ENCODE measurements at places on chromosomes 4 and X. TPM values are rescaled to one million over a fixed set of nuclear protein-coding genes. Genes with fewer than 3 reads are reported as not detected.

Gene XG
- polyA plus RNA-seq = not detected

Gene PABPC4L
- polyA plus RNA-seq = not detected

Gene RNF175
- polyA plus RNA-seq = 0.26 TPM

Gene PRKG2
- polyA plus RNA-seq = 16.2 TPM

Gene CCSER1
- 4.4 TPM for polyA plus RNA-seq
